ENCODE measurements at places on chromosomes 12 and 14.

DNA sequence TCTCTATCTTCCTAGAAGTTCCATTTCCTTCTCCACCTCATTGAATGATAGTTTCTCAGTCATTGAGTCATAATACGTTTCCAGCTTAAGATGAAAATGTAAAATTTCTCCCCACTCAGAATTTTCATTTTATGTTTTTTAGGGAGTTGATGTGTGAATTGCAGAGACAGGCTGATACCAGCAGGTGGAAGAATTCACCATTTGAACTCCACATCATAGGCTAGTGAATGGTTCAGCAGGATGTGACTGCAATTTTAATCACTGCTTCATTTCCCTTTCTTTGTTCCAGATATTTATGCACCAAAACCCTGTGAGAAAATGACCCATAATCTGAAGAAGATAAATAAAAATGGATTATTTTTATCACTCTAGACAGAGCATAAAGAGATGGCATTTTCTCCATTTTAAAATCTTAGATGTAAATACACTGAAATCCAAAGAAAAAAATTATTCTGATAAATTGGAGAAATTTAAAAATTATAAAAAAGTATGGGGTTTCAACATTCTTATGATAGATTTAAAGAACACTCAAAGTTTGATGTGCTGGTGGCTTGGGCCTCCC, 10.6 kb upstream of the PYGL start:
- DNase-seq: peak; percentile 62

GRCh38 chr14:53043027-53043581, 92.3 kb upstream of the FERMT2 start:
- DNase-seq: no peak

GRCh38 chr14:35281341-35281740, 10.8 kb upstream of the PSMA6 start:
- no peak for DNase-seq

DNA sequence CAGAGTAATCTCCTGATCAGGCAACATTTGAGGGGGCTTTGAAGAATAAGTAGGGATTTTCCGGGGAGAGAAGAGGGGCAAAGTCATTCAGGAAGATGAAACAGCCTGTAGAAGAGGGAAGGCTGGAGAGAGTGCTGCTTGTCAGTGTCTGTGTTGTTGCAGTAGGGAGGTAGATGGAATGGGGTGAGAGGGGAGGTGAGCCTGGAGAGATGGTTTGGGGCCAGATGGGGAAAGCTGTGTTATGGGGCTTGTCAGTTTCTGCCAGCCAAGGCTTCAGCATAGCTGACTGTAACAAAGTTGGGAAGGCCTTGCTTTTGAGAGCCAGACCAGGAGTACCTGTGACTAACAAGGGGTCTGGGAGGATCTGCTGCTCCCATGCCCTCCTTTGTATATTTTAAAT, 18.0 kb downstream of the BICD1 start:
- no peak for DNase-seq

DNA sequence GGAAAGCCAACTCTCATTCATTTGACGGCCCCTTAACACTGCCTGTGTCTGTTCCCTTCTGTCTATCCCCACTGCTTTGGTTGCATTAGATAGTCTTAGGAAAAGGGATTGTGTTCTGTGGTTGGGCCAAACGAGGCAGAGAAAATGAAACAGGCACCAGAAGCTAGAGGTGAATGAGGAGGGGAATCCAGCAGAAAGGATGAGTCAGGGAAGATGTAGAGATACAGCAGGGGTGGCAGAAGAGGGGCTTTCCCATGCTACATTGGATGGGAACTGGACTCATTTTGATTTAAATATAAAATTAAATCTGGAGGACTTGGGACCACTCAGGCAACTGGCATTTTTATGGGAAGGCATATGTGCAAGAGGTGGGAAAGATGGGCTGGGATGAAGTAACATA, 43.3 kb downstream of the OTOGL start:
- no peak for DNase-seq

GRCh38 chr14:82720946-82721345, 1187.3 kb upstream of the SEL1L start:
- no peak for DNase-seq

GRCh38 chr14:49566714-49567113, 19.5 kb downstream of the RPS29 start:
- no peak for DNase-seq

DNA sequence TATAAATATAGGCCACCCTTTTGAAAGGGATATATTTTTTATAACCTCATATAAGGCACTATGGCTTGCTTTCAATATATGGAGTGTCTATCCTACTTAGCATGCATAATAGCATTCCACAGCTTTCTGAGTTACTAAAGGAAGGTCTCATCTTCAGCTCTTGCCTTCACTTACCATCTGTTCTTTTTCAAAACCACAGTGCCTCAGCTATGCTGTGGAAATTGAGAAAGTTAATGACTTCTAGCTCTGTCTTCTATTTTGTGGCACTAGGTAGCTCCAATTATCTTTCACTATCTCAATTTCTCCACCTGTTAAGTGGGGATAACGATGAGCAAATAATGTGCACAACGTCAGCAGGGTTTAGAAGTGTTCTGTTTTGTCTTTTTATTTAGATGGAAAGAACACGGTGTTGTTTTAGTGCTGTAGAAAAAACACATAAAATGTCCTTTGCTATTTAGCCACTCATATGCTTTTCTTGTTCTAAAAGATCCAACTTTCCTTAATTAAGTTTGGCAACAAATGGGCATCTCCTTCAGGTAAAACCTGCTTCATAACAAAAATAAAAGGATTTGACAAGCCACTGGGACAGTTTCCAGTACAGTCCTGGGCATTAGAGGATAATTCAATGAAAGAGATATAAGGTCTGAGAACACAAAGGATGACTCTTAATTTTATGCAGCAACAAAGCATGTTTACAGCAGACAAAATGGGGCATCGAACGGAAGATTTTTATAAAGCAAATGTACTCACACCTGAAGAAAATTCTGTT, 462.0 kb upstream of the SYT1 start:
- DNase-seq: no peak

GRCh38 chr12:62468397-62468796, 1.8 kb downstream of the MON2 start:
- DNase-seq: no peak

DNA sequence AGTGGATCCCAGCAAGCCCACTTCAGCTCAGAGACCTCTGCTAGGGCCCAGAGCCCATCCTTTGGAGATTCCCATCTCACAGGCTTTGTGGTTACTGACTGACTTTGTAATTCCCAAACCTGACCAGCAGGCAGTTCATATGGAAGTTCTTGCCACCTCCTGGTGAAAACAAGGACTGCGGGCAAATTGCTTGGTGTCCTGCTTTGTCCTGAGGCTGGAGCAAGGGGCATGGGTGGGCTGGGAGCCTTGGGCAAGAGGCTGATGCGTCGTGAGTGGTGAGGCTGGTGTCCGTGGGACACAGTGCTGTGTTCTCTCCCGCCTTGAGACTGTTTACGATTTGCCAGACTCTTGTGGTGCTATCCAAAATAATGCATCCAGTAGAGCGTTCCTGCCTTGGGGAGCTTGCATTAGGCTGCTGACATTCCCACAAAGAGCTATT, 91.0 kb downstream of the LRRC74A start:
- DNase-seq: peak; percentile 61

- DNase-seq: no peak
Observed at GRCh38 chr12:105485921-105486320, 155.4 kb downstream of the C12orf75 start.

DNA sequence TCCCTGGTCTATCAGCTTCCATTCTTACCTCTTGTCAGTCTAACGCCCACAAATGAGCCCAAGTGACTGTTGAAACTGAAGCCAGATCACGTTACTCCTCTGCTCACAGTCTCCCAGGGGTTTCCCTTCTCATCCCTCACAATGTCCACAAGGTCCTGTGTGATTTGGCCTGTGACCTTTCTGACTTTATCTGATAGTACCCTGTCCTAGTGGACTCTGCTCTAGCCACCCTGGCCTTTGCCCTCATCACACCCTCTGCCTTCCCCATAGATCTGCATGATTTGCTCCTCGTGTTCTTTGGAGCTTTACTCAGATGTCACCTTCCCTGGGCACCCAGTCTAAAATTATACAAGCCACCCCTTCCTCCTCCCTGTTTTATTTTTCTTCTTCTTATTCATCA, 55.5 kb downstream of the RDH12 start:
- DNase-seq: no peak

- no peak for DNase-seq
Observed at GRCh38 chr14:102726191-102726949, 50.9 kb upstream of the TRAF3 start.

DNA sequence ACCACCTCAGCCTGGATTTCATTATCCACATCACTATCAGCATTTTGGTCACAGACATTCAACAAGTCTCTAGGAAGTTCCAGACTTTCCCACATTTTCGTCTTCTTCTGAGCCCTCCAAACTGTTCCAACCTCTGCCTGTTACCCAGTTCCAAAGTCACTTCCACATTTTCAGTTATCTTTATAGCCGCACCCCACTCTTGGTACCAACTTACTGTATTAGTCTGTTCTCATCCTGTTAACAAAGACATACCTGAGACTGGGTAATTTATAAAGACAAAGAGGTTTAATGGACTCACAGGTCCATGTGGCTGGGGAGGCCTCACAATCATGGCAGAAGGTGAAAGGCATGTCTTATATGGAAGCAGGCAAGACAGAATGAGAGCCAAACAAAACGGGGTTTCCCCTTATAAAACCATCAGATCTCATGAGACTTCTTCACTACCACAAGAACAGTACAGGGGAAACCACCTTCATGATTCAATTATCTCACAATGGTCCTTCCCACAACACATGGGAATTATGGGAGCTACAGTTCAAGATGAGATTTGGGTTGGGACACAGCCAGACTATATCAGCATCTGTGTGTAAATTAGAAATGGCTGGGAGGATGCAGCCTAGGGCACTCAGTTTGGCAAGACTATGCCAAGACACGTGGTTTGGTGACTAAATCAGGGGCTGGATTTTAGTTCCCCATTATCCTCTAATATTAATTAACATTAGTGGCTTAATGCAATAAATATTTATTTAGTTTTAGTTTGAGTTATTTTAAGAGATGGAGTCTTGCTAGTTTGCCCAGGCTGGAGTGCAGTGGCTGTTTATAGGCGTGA, 16.2 kb upstream of the FUT8 start:
- no peak for DNase-seq

GRCh38 chr14:24979725-24980239, 70.2 kb downstream of the STXBP6 start:
- no peak for DNase-seq

DNA sequence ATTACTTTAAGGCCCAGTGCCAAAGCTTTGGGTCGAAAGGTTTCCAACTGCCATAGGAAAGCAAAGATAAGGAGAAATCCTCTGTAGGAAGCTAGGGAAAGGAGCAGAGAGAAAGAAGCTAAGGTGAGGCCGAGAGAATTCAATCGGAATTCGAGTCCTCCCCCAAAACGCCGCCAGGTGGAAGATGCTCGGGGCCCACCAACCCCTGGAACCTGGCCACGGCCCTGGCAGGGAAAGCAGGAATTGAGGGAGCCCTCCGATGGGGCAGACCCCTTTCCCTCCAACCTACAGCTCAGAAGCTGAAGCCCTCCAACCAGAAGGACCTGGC, 498 bp downstream of the GMFB start:
- DNase-seq: no peak

- no peak for DNase-seq
Observed at GRCh38 chr14:65335411-65335947, 77.1 kb upstream of the FUT8 start.

- DNase-seq: no peak
Observed at GRCh38 chr12:127690161-127690560, 576.8 kb upstream of the TMEM132C start.

- peak; percentile 14 for DNase-seq
Observed at GRCh38 chr14:51846631-51847488, 13.6 kb upstream of the GNG2 start.

All from kidney glomerular epithelial cell (primary cell).